Tibial artery (tissue), 4 donors: ENCODE measurements at places on chromosomes 11 and 22.
A peak's percentile ranks its signal among the peaks of the same experiment; 100 is the strongest.

GRCh38 chr11:39365809-39366436 is 2093.5 kb downstream of the LRRC4C start:
- DNase-seq: no peak

- no peak for DNase-seq
Observed at GRCh38 chr11:77250881-77251640, 50.4 kb downstream of the GDPD4 start.

- DNase-seq: no peak
Observed at GRCh38 chr11:3723014-3723708, 52.0 kb upstream of the CHRNA10 start.

DNA sequence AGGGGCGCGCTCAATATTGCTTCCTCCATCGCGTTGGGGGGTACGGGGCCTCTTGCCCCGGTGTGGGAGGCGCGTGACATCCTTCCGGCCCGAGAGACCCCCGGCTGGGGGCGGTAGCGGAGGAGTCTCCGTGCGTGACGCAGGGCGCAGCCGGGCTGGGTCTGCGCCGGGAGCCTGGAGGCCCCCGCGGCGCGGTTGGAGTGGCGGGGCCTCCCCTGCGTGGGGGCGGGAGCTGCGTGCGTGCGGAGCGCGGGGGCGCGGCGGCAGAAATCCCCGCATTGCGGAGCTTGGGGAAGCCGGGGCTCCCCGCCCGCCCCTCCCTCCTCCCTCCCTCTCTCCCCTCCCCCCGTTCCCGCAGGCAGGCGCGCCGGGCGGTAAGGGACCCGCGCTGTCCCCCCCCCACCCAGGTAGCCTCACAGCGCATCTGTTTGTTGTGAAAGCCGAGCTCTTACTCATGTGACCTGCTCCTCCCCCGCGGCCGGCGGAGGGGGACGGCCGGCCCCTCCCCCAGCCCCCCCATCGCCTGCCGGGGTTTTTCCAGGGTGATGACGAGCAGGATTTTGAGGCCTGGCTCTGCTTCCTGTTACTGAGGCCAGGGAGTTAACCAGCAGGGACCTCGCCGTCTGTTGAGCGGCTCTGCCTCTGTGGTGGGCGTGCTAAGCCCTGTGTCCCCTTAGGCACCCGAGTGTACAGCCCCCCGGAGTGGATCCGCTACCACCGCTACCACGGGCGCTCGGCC is 1.6 kb downstream of the PIM3 start:
- peak; percentile 90 for DNase-seq

GRCh38 chr11:32433101-32433913 is 2.0 kb downstream of the WT1 start:
- DNase-seq: no peak

GRCh38 chr11:103842795-103843194 is 193.6 kb upstream of the DDI1 start:
- DNase-seq: no peak

- no peak for DNase-seq
Observed at GRCh38 chr11:10072142-10072541, 221.9 kb downstream of the SBF2 start.

GRCh38 chr11:133123366-133123765 is 408.9 kb downstream of the OPCML start:
- no peak for DNase-seq

DNA sequence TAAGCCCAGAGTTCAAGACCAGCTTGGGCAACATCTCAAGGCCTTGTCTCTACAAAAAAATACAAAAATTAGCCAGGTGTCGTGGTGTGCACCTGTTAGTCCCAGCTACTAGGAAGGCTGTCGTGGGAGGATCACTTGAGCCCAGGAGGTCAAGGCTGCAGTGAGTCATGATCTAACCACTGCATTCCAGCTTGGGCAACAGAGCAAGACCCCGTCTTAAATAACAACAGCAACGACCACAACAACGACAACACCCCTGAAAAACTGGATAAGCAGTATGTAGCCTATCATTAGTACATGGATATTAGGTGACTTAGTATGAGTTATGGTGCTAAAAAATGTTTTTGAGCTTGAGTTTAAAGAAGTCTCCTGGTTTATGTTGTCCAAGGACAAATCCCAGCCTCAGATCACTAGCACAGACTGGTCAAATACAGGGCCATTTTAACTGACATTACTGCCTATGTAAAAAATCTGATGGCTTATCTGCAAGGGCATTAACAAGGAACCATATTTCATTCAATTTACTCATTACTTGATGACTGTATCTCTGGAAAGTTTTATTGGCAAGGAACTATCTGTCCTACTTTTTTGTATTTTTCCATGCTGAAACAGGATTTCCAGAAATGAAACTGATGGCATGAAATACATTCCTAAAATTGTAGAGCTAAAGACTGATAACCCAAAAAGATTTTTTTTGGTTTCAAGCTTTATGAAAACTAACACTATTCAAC is 23.4 kb downstream of the C2CD3 start:
- no peak for DNase-seq
